ENCODE measurements at places on chromosomes 13 and 19.

DNA sequence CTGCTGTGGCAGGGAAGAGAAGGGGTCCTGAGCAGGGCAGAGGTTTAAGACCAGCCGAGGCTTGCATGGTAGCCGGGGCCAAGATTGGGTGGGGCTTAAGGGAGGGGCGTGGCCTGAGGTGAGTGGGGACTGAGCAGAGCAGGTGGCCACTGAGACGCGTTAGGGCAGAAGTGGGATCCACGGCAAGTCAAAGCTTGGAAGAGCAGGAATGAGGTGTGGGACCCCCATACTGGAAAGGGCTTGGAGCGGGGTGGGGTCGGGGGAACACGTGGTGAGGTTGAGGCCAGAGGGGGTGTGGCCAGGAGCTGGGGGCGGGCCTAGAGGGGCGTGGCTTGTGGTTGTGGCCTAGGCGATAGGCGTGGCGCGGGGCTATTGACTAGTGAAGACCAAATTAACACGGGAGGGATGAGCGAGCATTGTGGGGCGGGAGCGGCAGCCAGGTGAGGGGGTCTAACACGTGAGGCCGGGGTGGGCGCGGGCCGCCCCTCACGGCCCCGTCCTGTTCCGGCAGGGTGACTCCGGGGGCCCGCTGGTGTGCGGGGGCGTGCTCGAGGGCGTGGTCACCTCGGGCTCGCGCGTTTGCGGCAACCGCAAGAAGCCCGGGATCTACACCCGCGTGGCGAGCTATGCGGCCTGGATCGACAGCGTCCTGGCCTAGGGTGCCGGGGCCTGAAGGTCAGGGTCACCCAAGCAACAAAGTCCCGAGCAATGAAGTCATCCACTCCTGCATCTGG lies 3.3 kb downstream of the CFD start:
- no peak for DNase-seq

DNA sequence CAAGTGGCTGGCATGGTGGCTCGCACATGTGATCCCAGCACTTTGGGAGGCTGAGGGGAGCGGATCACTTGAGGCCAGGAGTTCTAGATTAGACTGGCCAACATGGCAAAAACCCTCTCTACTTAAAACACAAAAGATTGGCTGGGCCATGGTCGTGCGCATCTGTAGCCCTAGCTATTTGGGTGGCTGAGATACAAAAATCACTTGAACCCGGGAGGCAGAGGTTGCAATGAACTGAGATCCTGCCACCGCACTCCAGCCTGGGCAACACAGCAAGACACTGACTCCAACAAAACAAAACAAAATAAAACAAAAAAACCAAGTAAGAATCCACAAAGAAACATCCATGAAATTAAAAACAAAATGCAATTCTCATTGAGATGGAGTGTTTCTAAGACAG lies 630.6 kb downstream of the UQCRFS1 start:
- no peak for DNase-seq

GRCh38 chr13:22846551-22846950 lies 334.2 kb upstream of the SGCG start:
- no peak for DNase-seq

DNA sequence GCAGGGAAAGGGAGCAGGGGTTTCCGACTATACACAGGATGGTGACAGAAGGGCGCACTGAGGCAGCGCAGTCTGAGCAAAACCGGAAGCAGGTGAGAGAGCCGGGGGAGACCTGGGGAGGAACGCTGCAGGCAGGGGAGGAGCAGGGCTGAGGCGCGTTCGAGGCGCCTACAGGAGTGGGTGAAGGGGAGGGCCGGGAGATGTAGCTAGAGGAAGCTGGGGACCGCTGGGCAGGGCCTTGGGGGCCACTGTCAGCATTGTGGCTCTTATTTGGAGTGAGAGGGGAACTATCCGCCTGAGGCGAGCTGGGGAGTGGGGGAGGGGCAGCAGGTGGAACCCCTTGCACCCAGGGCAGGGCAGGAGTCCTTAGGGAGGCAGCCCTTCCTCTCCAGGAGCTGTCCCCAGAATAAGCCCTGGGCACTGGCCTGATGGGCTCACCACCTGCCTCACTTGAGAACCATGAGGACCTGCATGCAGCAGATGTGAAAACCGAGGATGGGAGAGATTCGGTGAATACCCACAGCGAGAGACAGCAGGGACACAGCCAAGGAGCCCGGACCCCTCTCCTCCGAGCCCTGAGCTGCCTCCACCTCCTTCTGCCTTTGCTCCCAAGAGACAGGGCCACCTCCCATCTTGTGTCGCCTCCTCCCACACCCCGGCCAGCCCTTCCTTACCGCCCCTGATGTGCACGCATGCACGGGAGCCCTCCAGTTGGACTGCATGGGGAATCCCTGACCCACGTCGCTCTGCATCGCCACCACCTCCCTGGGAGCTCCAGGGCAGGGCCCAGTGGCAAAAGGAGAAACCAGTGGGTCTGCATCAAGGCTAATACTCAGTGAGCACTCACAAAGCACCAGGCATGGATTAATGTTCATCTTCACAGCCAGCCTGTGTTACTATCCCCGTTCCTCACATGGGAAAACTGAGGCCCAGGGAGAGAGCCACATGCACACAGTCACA lies 10.3 kb downstream of the AKT2 start:
- DNase-seq = no peak

DNA sequence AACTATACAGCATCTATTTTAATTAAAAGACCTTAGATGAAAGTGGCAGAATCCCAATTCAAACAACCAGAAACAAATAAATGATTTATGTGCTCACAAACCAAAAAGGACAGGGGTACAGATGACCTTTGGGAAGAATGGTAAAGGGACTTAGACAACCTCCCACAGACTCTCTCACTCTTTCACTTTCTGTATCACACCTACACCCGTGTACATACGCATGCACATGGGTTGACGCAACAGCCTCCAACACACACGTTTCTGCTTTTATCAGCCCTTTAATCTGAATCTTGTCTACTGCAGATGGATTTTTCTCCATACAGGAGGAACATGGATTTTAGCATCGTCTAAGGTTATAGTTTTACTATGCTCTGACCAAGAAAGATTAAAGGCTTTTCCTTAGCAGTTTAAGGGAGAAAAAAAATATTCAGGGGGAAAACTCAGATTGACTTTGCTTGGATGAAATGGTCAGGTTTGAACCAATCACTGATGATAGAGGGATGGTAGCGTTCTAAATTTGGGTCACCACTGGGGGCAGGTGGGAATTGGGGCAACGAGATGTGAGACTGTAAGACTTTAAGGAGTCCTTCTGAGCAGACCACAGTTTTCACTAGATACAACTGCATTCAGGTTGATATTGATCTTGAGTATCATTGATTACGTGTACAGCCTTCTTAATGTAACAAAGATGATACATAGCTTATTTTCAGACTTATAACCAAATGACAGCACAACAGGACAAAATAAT lies 166.1 kb downstream of the ITGBL1 start:
- DNase-seq = no peak

GRCh38 chr13:112346173-112346898 lies 29.8 kb upstream of the SPACA7 start:
- no peak for DNase-seq

GRCh38 chr19:1251330-1252220 lies 3.2 kb downstream of the MIDN start:
- DNase-seq = no peak

GRCh38 chr13:61362522-61362921 lies 53.1 kb downstream of the PCDH20 start:
- no peak for DNase-seq

DNA sequence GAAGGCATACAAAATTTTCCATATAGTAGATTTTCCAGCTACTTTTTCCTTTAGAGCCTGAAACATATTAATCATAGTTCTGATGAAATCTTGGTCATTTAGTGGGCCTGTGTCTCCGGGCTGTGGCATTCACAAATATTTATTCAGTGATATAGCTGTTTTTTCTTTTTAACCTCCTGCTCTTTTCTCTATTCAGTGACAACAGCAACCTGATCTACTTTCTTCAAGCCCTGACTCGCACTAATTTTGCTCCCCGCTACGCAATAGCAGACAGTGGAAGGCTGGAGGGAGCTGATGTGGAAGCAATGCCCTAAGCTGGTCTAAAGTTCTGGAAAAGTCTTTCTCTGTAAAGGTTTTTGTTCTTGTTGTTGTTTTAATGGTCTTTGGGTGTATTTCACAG lies 289.7 kb downstream of the SLITRK6 start:
- peak; percentile 45 for DNase-seq

DNA sequence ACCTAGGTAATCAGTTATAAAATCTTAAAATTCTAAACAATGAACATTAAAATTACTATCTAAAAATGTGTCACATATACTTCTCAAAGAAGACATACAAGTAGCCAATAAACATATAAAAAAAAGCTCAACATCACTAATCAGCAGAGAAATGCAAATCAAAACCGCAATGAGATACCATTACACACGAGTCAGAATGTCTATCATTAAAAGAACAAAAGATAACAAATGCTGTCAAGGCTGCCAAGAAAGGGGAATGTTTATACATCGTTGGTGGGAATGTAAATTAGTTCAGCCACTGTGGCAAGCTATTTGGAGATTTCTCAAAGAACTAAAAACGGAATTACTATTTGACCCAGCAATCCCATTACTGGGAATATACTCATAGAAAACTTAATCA lies 310.3 kb upstream of the EDNRB start:
- DNase-seq = no peak

DNA sequence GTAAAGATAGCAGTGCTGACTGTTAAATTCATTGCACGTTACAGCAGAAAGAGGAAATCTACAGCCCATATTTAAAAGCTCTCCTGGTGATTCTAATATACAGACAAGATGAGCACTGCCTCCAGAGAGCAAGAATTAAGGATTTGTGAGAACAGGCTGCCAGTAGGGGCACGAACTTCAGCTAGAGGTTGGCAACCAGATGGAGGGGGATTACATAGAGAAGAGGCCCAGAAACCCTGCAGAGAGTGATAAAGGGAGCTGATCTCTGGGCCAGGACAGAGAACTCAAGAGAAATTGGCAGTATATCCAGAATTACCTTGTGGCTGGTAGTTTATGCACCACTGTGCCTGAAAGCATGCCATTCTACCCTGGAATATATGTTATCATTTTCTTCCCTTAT lies 144.8 kb downstream of the UFM1 start:
- DNase-seq = no peak

GRCh38 chr19:11410682-11411081 lies 8.4 kb downstream of the RGL3 start:
- DNase-seq = no peak

DNA sequence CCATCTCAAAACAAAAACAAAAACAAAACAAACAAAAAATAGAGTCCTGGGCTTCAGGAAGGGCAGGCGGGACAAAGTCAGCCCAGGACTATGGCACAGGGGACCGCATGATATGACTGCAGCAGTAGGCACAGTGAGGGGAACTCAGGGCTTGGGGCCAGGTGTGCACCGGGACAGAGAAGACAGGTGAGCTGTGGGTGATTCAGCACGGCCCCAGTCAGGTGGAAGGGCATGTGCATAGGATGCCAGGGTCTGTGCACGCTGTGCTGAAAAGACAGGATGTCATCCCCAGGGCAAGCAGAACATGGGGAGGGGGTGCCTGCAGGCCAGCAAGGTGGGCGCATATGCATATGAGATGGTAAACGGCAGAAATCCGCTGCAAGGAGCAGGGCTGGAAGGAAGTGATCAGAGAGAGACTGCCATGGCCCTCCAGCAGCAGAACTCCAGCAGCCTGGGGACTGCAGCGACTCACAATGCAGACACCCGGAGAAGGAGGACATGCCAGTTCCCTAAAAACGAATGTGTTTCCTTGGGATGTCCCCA lies 15.0 kb downstream of the EPS15L1 start:
- no peak for DNase-seq

DNA sequence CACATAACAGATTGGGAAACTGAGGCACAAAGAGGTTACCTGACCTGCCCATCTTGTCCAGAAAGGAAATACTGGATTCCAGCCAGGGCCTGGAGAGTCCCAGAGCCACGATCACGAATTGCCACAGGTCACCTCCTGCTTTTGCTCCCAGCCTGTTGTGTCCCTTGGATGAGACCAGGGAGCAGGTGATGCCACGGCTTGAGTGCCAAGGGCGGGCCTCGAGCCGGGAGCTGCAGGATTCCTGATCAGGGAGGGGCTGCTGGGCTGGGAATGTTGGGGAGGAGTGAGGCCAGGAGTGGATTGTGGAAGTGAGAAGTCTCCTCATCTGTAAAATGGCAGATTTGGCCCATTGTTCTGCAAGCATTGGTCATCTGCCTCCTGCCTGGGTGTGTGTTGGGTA lies 29.4 kb downstream of the DNM2 start:
- DNase-seq = no peak

- DNase-seq = no peak
Measured at GRCh38 chr13:87153371-87153770, 517.8 kb upstream of the SLITRK5 start.

GRCh38 chr13:95296326-95296925 lies 4.8 kb downstream of the ABCC4 start:
- no peak for DNase-seq

DNA sequence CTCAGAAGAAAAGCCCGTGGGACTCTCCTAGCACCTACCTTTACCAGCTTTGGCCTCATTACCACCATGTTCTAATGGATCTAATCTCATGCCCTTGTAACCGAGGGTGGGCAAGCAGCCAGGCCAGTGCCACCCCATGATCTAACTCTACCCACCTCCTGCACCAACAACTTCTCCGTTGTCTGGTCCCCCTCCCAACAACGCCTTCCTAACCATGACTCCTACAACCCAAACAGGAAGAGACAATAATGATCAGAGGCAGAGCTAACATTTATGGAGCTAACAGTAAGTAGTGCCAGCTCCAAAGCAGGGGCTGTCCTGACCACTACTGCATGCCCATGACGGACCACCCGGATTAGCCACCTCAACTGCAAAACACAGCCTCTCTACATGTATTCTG lies 3.5 kb downstream of the USP12 start:
- no peak for DNase-seq

- no peak for DNase-seq
Measured at GRCh38 chr19:18919900-18920214, 342 bp downstream of the DDX49 start.

DNA sequence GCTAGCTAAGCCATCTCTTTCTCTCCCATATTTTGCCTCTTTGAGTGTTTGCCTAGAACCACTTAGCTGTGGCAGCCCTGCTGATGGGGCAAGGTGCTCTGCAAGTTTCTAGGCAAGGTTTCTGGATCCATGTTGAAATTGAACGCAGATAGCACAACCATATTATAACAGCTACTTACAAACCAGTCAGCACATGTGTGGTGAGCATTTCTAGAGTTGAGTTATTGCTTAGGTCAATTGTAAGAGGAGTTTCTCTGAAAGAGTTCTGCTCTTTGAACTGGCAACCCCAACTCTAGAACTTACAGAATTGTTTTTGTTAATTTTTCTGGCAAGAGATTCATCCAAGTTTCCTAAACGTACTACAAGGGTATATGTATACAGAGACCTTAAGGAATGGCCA lies 103.3 kb downstream of the GGACT start:
- no peak for DNase-seq

- no peak for DNase-seq
Measured at GRCh38 chr19:6055013-6055795, 55.1 kb downstream of the RFX2 start.

Data from epithelial cell of prostate (primary cell).